CD4-positive, alpha-beta T cell treated with Interleukin-6 at 100 ng/mL for 8 hours (primary cell): ENCODE measurements at places on chromosomes 1 and 21.

DNA sequence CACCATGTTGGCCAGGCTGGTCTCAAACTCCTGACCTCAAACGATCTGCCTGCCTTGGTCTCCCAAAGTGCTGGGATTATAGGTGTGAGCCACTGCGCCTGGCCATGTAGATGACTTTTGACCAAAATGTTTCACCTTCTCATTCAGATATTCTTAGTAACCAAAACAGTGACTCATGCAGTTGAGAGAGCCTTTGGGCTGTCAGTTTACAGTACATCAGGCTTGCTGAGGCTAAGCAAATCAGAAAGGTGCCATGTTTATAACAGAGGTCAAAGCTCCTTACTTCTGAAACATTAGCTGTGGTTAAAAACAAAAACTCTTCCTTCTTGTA lies 21.0 kb downstream of the CNIH4 start:
- DNase-seq = peak; percentile 11

DNA sequence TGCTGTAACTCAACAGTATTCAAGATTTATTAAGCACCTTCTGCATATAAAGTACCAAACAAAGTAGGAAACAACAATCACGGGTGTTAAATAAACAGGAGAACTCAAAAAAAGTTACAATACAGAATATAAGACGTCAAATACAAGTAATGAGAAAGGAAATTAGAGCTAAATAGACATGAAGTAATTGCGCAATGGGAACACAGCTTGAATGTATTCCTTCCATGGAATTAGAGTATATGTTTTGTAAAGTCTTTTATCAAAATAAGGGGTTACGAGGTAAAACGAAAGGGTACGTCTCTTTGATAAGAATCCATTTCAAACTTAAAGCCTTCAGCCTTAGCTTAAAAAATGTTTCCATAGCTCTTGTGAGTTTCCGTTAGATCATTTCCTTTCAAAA lies 109.1 kb downstream of the SPATA6 start:
- no peak for DNase-seq

DNA sequence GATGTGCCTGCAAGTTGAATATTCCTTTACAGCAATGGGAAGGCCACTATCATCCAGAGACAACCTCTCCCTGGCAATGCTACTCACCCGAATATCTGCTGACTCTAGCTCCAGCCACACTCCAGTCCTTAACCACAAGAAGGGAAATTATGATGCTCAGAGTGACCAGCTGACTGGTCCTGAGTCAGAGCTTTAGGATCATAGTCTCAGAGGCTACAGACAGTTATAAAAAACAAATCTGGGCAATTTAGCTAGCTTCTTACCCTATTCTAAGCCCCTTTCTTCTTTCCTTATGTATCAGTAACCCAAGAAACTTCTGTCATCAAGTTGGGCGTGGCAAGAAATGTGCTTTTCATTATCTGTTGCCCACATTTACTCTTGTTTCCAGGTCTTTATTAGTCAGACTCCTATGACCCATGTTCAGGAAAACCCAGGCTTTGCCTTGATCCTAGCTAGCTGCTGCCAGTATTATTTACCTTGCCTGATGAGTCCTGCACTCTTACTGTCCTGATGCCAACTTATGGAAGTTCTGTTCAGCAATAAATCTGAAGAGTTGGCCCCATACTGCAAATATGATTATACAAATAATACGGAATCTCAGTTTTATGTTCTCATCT lies 207.0 kb downstream of the TTLL7 start:
- no peak for DNase-seq

DNA sequence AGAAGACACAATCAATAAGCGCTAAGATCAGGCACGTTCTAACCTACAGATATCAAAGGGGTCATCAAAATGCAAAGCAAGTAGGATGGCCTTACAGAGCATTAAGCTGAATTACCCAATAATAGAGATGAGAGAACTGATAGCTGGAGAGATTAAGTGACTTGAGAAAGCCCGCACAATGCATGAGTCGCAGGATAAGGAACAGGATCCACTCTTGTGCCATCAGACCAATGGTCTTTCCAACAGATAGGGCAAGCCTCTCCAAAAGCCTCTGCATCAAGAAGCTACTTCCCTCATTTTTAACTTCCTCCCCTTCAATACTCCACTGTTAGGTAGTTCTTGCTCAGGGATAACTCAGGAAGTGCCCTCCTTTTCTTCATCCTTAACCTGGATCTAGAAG lies 2.6 kb downstream of the CHML start:
- no peak for DNase-seq

DNA sequence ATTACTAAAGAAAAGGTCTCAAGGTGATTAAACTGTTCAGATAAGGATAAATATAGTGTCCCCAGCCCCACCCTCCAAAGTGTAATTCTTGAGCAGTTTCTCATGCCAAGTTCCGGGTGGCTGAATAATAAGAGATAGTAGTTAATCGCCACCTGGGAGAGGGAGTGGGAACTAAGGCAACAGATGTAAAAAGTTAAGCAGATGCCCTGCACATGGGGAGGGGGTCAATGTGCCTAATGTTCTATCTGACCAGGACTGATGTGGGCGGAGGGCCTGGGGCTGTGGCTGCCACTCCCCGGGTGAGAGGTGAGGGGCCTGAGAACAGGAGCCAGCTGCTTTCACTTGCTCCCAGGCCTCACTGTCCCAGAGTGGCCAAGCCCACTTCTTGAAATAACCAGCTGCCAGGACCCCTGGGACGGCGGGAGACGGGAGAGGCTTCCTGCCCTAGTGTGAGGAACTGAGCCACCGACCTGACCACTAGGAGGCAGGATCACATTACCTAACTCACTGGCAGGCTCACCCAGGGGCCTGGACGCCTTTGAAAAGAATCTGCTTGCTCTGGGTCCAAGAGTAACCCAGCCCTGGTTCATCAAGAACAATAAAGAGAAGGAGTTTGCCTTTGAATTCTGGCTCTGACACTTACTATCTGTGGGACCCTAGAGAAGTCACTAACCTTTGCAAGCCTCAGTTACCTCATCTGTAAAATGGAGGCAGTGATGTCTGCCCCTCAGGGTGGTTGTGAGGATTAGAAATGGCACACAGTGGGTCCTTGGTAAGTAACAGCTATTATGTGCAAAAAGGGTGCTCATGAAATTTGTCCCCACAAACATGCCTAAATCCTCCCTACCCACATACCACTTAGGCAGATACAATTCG lies 179.2 kb downstream of the ATG4C start:
- DNase-seq = no peak

- DNase-seq = no peak
These were observed 81.5 kb downstream of the GLIS1 start for GRCh38 chr1:53657531-53657805.

DNA sequence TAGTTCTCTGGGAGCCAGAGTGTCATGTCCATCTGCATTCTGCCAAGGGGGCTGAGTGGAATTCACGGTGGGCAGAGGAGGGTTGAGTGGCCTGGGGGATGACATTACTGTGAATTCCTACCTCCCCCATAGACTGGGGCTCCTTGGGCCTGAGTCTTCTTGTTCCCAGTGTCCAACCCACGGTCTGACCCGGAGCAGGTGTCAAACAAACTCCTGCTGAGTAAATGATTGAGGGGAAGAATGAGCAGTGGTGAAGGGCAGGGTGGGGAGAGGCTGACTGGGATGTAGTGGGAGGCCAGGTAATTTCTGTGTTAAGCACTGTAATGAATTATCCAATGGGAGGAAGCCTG lies 597.6 kb downstream of the MATN1 start:
- DNase-seq = no peak

DNA sequence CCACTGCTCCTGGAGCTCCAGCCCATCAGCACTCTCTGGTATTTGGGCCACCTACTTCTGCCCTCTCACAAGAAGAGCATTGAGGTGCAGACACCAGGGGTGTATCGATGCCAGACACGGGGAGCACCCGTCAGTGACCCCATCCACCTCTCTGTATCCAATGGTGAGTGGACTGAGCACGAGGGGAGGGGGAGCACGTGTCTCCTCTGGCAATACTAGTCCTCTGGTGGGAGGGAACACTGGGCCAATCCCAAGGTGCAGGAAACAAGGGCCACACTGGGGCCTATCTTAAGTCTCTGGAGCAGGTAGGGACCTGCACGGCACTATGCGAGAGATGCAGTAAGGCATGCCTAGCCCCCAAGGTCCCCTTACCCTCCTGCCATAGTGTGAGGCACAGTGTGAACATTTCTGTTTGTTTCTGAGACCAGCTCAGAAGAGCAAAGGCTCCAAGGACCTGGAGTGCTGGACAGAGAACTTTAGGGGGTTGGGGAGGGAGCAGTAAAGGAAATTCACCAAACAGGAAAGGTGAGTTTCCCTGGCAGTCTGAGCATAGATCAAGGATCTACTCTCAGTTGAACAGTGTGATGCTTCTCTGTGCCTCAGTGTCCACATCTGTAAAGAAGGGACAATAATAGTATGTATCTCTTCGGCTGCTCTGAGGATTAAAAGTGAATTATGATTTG lies 2.3 kb downstream of the FCRLB start:
- no peak for DNase-seq

DNA sequence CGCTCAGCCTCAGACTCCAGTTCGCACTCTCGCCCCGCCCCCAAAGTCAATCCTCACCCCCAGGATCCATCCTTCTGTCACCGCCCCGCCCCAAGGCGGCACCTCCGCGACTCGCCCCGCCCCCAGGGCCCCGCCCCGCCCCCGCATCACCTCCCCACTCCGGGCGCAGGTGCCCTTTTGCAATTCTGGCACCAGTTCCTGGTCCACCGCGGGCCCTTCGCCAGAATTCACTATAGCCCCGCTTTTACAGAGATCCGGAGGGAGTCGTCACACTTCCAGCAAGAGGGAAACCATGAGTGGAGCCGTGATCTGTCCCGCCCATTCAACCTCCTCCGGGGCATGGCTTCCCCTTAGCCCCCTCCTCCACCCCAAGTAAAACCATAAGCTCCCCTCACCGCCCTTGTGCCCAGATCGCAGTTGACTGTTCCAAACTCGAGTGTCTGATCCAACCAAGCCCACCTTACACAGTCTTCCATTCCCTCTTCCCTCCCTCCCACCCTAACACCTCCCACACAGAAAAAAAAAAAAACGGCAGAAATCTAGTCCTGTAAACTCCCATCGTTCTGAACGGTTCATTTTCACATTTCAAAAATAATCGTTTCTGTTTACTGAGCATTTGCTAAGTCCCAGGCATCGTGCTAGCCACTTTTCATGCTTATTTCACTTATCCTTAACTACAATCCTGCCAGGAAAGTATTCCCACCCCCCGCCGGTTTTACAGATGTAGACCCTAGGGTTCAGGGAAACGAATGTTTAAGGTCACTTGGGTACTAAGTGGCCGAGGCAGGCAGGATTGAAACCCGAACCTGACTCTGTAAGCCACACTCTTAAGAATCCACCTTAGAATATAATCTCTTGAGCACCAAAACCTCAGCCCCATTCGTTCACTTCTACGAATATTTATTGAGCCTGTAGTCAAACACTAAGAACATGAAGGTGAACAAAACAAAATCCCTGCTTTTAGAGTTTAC lies 1.3 kb upstream of the DNAJC16 start:
- DNase-seq = no peak

DNA sequence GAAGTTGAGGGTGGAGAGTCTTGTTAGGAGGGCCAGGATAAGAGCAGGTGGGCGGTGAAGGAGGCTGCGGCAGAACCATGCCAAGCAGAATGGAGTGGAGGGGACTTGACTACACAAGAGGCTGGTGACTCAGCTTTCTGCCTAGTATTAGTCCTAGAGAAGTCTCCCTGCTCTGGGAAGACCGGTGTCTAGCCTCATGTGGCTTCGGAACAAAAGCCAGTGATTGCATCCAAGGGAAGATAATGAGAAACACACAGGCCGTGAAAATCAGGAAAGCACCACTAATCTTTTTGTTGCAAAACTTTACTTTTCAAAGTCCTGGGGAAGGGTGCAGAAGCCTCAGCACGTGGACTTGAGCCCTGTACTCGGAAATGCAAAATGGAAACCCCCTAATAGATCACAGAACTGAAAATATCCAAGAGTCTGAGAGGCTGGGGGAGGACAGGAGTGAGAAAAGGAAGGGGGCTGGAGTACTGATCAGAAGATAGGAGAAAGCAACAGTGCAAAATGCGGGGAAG lies 31.4 kb downstream of the DDR2 start:
- DNase-seq = no peak

DNA sequence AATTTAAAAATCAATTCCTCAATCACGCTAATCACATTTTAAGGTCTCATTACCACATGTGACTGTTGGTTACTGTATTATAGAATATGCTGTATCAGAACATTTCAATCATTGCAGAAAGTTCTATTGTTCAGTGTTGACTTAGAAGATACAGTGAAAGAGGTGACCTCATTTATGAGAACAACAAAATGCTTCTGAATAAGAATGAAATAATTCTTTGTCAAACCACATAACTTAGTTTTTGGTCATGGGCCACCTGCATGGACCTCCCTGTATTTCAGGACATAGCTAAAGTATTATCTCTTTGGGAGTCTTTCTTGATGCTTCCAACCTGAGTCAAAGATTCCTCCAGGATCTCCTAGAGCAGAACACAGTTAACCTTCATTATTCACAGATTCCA lies 22.3 kb downstream of the MFSD2A start:
- no peak for DNase-seq

GRCh38 chr1:183043872-183044854 lies 20.9 kb downstream of the LAMC1 start:
- no peak for DNase-seq

DNA sequence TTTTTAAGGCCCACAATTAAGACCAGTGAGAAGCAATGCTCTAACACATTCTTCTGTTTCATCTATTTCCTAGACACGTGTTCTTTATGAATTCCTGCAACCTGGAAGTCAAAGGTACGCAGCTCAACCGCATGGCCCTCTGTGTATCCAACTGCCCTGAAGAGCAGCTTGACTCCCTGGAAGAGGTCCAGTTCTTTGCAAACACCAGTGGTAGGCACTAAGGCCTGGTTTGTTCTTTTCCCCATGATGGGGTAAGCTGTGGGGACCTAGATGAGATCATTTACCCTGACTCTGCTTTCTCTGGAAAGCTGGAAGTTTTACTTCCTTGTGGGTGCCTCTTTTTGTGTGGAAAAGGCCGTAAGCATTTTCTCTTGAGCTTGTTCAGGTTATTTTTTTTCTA lies 7.3 kb downstream of the SLC44A3 start:
- DNase-seq = no peak

DNA sequence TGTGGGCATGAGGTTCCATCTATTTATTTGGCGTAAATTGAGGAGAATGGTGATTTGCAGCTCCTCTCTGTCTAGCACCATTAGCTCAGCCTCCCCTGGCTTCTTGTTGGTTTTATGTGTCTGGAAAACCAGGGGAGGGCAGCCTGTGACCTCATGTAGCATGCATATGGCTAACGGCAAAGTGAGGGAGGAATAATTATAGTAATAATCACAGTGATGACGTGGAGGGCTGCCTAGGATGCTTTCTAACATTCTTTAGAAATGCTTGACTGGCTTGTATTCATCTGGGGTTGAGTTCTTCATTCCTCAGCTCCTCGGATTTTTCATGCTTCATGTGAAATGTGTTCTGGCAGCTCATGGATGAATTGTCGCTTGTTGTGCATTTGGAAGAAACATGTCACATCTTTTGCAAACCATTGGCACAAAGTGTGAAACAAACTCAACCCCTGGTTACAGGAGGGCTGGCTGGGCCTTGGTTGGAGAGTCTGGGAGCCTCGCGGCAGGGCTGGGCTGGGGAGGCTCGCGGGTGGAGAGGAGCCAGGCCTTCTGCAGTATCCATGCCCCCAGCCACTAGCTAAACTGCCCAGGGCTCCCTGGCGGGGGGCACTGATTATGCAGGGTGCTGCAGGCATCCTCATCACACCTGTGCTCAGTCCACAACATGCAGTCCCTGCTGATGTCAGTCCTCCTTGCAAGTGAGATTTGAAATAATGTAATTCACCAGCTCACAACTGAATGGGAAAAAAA lies 149.6 kb downstream of the DISC1 start:
- DNase-seq = no peak

- no peak for DNase-seq
These were observed 65.0 kb downstream of the LPAR3 start for GRCh38 chr1:84827976-84828375.
